ENCODE measurements at places on chromosomes 11 and 22.

DNA sequence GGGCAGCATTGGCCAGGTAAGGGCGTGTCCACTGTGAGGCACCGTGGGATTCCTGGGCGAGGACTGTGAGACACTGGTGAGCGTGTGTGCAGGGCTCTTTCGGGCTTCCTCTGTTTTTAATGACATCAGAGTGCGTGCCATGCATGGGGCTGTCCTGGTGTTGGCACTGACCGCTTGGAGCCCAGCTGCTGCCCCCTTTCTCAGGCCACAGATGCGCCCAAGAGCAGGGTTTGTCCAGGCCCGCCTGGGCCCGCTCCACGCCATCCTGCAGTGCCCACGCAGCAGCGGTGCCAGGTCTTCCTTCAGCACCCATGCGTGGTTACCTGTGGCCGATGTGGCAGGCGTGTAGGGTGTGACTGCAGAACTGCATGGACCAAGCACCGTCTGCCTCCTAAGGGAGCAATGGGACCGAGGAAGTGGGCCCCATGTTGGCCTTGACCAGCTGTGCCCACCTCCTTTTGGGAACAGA, 72.3 kb upstream of the SEPTIN5 start:
- no peak for DNase-seq

- no peak for DNase-seq
Observed at GRCh38 chr11:88293931-88294330, 43.6 kb downstream of the CTSC start.

GRCh38 chr22:38843201-38843656, 599 bp downstream of the NPTXR start:
- DNase-seq: peak; percentile 23

DNA sequence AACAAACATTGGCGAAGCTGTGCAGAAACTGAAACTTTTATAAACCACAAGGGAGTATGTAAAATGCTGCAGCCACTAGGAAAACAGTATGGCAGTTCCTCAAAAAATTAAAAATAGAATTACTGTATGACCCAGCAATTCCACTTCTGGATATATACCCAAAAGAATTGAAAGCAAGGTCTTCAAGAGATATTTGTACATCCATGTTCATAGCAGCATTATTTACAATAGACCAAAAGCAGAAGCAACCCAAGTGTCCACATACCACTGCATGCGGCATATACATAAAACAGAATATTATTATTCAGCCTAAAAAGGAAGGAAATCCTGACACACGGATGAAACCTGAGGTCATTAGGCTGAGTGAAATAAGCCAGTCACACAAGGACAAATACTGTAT, 85.8 kb downstream of the RELT start:
- no peak for DNase-seq

DNA sequence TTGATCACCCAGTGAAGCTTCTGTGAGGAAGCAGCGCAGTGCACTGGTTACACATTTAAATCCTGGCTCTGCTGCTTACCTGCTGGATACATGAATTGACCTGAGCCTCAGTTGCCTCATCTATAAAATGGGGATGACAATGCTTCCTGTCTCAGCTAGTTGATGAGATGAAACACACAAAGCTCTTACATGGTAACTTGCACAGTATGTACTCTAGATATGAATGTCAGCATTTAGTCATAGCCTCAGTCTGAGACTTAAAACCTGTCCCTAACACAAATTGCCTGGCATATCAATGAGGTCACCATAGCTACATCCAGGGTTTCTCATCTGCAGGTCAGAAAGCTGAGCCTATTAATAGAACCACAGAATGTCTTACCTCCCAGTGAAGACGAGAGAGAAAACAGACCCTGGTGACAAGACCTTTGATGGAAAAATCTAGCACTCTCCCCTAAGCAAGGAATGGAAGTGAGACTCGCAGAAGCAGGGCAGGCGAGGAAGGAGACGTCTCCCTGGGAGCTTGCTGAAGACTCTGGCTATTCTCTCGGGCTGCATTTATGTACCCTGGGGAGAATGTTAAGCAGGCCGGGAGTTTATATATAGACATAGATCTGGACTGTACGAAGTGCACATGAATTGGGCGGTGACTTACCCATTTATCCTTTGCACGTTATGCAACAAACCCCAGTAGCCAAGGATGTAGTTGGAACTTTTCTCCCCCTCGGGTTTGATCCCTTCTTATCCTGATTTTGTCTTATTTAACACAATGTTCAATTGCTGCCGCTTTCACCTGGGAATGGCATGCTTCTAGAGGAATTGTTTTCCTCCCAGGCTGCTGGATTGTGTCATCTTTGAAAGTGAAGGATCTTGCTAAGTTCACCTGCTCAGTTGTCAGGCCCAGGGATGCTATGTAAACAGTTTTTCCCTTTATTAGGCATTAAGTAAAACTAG, 18.0 kb downstream of the SDHAF2 start:
- no peak for DNase-seq

DNA sequence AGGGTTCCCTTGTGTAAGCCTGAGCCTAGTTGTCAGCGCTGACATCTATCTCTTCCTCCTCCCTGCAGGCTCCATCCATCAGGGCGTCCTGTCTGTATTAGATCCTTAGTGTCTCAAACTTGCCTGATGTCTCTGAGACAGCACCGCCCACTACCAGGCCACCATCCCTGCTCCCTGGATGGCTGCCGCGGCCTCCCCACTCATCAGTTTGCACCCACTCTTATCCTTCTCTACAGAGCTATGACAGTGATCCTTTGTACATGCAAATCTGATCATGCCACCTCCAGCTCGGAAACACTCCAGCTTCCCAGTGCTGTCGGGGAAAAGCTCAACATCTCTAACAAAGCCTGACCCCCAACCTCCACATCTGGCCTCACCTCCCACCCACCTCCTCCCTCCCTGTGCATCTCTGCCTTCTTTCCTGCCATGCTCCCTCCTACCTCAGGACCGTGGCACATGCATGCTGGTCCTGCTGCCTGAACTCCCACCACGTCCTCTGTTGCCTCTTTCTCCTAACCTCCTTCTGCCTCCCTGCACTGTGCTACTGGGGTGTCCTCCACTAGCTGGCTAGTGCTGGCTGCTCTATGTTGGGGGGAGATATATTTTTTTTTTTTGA, 61.6 kb upstream of the EIF3D start:
- no peak for DNase-seq

- no peak for DNase-seq
Observed at GRCh38 chr22:36465232-36466021, 16.0 kb downstream of the TXN2 start.

DNA sequence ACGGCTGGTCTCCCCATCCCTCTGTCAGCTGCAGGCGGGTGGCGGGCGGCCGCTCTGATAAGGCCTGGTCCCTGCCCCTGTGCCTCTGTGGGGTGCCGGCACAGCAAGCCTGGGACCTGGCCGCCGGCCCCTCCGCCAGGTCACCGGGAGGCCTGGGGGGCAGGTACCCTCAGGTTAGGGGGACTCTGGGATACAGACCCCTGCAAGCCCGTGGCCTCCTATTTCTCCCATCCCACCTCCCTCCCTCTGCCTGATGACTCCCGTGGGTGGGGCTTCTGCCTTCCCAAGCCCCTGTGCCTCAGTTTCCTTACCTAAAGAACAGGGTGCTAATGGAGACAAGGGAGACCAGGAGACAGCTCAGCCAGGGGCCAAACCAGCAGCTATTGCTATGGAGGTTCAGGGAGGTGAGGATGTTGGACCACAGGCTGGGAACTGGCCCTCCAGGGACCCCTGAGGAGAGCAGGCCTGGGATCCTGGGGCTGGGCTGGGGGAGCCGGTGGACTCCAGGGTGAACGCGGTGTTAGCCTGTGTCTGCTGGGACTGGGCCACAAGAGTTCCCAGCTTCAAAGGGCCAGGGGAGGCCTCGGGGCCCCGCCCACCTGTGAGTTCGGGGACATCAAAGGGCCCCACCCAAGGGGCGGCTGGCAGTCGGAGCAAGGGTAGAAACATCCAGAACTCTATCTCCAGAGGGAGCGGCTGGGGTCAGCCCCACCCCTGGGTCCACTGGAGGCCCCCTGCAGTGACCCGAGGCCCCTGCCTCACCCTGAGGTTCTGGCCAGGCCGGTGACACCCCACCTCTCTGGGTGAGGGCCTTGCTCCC, 32.0 kb upstream of the TH start:
- no peak for DNase-seq

DNA sequence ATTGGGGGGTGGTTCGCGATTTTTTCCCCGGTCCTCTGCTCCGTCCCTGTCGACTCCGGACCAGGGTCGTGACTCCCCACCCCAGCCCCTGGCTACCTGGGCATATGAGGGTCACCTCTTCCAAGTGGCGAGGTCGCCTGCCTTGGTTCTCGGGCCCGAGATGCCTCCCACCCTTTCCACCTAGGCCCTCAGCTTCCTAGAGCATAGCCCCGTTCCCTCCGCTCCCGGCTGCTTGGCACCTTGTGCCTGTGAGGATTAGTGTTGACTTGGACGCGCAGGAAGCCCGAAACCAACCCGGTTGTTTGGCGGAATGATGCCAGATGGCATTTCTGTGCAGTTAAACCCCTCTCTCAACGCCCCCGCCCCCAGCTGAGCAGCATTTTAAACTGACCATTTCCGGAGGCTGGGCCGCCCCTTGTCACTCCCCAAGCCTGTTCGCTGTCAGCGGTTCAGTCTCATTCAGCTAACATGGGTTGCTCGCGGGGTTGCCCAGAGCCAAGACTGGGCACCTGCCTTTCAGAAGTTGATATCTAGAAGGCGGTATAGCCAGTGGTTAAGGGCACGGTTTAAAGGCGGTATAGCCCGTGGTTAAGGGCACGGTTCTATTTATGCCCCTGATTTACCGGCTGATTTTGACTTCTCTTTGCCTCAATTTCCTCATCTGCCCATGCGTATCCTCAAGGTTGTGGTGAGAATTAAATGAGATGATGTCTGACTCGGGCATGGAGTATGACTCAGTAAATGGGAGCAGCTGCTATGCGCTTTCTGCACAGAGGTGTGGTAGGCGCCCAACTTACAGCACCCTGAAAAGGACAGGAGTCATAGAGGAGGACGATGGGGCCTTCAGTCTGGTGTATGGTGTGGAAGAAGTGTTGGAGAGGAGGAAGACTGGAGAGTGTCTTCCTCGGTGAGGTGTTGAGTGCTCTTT, 639 bp downstream of the INCENP start:
- no peak for DNase-seq

DNA sequence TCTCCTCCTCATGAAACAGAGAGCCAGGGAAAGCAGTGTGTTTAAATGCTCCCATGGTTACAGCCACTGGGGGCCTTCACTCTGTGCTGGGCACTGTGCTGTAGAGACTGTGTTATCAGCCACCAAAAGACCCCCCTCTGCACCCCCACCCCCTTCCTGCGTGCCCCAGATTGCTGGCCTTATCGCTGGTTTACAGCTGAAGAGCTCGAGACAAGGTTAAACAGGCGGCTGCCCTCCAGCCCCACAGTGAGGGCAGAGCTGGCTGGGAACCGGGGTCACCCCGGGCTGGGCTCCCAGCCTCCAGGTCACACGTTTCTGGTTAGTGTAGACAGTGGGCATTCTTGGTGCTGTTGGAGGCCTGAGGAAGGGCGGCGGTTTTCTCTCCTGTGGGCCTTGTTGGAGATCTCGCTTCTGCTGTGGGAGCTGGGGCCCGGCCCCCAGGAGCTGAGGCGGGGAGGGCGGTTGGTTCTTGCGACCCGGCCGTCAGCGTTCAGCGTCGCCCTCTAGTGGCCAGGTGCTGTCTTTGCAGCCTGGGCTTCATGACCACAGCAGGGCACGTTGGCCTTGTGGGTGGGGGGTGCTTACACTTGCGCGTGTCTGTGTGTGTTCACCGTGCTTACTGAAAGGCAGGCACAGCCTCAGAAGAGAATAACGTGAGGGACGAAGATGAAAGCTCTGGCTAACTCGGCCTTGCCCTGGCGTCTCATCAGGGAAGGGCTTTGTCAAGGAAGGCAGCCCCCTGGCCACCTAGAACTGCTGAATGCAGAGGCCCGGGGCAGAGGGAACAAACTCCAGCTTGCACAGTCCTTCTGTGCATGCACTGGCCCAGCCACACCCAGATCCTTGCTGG, 40.8 kb downstream of the TBC1D22A start:
- DNase-seq: peak; percentile 68

DNA sequence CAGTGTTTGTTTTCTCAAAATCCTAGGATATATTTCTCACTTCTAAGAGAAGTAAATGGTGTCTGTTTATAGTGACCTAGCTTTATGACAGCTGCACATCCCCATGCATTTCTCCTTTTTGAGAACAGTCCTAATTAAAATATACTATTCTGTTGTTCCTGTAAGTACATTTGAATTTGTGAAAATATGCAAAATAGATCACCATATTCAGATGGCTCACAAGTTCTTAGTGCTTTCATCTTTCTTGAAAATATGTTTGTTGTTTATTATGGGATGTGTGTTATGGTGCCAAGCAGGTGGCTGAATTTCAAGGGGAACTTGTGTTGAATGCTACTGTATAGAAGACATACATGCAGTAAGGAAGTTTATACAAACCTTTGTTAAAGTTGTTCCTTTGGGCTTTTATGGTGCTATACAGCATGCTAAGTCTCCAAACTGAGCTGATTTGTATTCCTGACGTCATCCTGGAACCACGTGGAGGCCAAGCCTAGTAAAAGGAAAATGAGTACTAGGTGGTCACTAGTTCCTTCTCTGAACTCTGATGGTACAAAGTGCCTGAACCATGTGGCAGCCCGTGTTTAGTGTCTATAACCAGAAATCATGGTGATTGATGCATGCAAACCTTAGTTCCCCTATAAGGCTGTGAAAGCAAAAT, 7.8 kb upstream of the VSTM5 start:
- no peak for DNase-seq

GRCh38 chr11:69660001-69660500, 15.1 kb downstream of the LTO1 start:
- DNase-seq: no peak

GRCh38 chr11:70319396-70320076, 49.0 kb downstream of the PPFIA1 start:
- no peak for DNase-seq
